ENCODE measurements at places on chromosomes 1 and 21.

- no peak for DNase-seq
Measured at GRCh38 chr1:150022357-150022756, 11.8 kb upstream of the OTUD7B start.

DNA sequence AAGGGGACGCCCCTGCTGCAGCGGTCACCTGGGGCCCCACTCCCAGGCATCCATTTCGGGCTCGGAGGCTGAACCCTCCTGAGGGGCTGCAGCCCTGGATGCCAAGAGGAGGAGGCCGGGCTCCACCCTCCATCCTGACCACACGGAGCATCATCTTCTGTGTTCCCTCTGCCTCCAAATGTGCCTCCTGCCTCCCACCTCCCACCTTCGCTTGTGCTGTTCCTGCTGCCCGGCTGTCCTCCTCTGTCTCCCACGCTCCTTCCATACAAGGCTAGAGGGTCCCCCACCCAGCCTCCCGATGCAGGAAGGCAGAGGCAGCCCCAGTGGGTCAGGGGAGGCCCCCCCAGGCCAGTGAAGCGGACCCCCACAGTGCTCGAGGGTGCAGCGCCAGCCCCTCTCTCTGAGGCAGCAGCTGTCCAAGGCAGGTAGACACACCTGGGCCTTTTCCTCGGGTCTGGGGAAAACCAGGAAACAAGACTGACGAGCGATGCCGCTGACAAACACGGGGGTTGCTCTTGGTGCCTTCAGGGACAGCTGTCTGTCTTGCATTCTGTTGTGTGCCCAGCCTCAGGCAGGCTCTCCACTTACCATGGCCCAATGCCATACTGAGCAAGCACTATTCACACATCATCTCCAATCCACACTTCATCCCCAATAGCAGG is 16.8 kb upstream of the PLEKHG5 start:
- DNase-seq: no peak

DNA sequence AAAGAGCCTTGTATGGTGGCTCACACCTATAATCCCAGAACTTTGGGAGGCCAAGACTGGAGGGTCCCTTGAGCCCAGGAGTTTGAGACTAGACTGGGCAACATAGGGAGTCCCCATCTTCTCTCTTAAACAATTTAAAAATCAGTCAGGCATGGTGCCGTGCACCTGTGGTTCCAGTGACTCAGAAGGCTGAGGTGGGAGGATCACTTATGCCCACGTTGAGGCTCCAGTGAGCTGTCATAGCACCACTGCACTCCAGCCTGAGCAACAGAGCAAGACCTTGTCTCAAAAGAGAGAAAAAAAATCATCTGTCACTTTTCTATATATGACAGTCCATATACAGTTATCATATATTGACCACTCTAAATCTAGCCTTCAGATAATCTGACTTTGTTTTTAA is 658.3 kb downstream of the LTN1 start:
- no peak for DNase-seq

- no peak for DNase-seq
Measured at GRCh38 chr1:47460456-47460855, 22.6 kb downstream of the FOXD2 start.

GRCh38 chr1:204025917-204026707 is 46.8 kb upstream of the SOX13 start:
- no peak for DNase-seq

GRCh38 chr21:29115899-29116298 is 14.5 kb upstream of the MAP3K7CL start:
- no peak for DNase-seq

DNA sequence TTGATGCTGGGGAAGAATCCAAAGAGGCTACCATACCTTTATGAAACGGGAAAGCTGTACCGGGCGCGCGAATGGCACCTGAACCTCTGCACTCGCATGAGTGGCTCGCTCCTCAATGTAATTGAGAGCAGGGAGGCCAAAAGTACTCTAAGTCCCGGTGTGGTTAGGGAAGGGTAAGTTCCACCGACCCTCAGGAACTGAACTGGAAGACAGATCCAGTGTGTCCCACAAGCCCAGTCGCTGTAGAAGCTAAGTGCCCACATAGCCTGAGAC is 1.0 kb downstream of the GATAD2B start:
- peak; percentile 29 for DNase-seq

DNA sequence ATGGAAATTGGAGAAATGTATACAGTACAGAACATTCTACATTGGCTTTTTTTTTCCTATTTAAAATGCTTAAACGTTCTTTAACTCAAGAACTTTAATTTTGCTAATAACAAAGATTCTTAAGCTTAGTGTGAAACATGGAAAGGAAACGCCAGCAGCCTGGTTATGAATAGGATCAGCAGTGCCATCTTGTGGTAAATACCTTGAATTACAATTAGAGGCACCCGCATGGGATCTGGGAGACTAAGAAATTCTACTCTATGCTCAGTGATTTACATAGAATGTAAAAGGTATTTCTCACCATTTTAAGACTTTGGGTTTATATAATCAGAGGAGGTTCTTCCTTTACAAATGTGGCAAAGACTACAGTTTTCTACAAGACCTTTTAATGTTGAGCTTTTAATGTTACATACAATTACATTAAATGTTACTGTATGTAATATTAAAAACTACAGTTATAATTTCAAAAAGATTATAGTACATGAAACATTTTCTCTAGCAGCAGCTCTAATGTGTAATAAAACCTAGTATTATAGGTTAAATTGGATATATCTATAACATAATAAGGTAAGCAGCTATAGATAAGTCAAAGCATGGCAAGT is 32.1 kb upstream of the APOBEC4 start:
- peak; percentile 69 for DNase-seq

DNA sequence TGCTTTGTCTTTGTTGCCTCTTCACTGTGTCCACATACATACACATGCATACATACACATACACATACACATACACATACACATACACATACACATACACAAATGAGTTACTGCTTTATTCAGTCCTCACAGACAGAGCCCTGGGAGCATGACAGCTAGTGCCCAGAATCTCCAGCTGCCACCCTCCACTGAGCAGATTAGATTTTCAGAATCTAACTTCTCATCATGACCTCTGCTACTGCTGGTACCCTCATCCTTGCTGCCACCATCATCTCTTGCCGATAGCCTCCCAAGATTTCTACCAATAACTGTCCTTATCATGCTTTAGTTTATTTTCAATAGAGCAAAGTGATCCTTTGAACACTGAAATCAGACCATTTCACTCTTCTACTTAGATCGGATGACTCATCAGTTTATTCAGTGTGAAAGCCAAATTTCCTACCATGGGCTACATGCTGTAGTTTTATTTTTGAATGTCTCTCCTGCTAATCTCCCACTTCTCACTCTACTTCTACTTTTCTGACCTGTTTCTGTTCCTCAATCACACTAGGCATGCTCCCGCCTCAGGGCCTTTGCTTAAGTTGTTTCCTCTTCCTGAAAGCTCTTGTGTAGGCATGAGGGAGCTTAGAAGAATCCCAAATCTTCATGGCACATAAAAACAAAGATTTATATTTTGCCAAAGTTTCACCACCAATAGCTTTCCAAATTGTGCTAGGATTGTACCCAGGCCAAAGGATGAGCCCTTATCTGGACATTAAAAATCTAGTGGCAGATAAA is 43.0 kb downstream of the ATP6V1G3 start:
- DNase-seq: no peak
